Stimulated activated CD8-positive, alpha-beta memory T cell treated with anti-CD3 and anti-CD28 coated beads, Interleukin-15, amount 100 ng/mL, for 4 hours (primary cell): ENCODE measurements at places on chromosomes 7 and 10.

- DNase-seq, result no peak
These were observed 17.2 kb downstream of the SGPL1 start for GRCh38 chr10:70832852-70833528.

DNA sequence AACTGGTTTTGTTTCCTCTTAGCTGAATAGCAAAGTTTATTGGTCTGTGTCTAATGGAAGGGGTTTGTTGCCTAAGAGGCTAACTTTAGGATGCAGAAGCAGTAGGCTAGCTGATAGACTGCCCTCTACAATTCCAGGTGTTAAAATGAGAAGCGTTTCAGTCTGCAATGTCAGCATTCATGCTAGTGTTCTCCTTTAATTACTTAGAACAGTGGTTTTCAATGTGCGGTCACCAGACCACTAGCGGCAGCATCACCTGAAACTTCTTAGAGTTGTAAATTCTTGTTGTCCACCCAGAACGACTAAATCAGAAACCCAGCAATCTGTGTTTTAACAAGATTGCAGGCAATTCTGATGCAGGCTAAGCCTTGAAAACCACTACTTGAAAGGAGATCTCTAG, 392.9 kb downstream of the IPMK start:
- no peak for DNase-seq

- no peak for DNase-seq
These were observed 12.4 kb upstream of the NRG3 start for GRCh38 chr10:81862596-81862995.

GRCh38 chr7:73812996-73813395, 17.8 kb upstream of the CLDN4 start:
- DNase-seq, result no peak
